ENCODE measurements at places on chromosomes 3 and 15.

- peak; percentile 60 for DNase-seq
Measured at GRCh38 chr3:14425581-14426304, 23.3 kb downstream of the SLC6A6 start.

- no peak for DNase-seq
Measured at GRCh38 chr3:194046995-194047645, 88.8 kb upstream of the HES1 start.

GRCh38 chr3:37030588-37030987 lies 37.3 kb downstream of the MLH1 start:
- DNase-seq: no peak

GRCh38 chr3:58398669-58399333 lies 34.8 kb downstream of the PDHB start:
- no peak for DNase-seq

- no peak for DNase-seq
Measured at GRCh38 chr3:172787746-172788145, 37.2 kb downstream of the ECT2 start.

- no peak for DNase-seq
Measured at GRCh38 chr15:101841656-101842055, 29.7 kb downstream of the OR4F15 start.

DNA sequence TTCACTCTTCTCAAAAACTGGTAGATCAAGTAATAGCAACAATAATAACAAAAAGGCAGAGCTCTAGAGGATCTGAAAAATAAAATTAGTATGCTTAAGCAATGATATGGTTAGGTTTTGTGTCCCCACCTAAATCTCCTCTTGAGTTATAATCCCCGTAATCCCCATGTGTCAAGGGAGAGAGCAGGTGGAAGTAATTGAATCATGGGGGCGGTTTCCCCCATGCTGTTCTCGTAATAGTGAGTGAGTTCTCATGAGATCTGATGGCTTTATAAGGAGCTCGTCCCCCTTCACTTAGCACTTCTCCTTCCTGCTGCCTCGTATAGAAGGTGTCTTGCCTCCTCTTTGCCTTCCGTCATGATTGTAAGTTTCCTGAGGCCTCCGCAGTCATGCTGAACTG lies 60.2 kb upstream of the ABHD2 start:
- DNase-seq: no peak

- no peak for DNase-seq
Measured at GRCh38 chr3:142115867-142116668, 33.3 kb downstream of the TFDP2 start.

- no peak for DNase-seq
Measured at GRCh38 chr3:184656829-184657681, 54.8 kb downstream of the MAGEF1 start.

DNA sequence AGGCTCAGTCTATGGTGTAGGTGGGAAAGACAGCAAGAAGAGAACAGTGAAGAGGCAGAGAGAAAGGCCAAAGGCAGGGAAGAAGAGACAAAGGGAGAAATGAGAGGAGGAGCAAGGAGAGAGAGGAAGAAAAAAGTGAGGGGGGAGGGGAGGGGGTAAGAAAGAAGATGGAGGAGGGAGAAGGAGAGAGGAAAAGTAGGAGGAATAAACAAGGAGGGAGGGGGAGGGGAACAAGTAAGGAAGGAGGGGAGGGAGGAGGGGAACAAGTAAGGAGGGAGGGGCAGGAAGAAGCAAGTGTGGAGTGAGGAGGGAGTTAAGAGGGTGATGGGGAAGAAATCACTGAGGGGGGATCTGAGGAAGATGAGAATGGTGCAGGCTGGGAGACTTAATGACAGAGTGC lies 45.5 kb upstream of the FGD5 start:
- no peak for DNase-seq

GRCh38 chr3:5014391-5014790 lies 35.2 kb downstream of the BHLHE40 start:
- no peak for DNase-seq

DNA sequence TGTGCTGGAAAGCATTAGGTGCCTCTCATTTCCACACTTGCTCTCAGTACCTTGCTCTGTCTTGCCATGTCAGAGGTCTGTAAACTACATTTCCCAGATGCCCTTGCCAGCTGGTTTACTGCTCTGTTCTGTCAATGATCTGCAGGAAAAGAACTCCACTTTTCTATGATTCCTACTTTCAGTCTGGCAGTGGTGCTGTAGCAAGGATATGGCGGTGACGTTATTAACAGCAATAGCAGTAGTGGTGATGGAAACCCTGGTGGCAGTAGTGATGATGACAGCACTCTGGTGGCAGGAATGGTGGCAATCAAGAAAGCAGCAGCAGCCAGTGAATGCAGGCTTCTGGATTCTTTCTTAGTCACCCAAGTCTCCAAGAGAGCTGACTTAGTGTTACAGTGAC lies 665.2 kb downstream of the DIPK2A start:
- DNase-seq: no peak

GRCh38 chr3:61562721-61563312 lies 1.4 kb downstream of the PTPRG start:
- DNase-seq: no peak

- no peak for DNase-seq
Measured at GRCh38 chr3:128235207-128235926, 82.1 kb downstream of the EEFSEC start.

- no peak for DNase-seq
Measured at GRCh38 chr15:22866079-22866478, 27.6 kb downstream of the NIPA2 start.

All from CD8-positive, alpha-beta T cell (primary cell).